ENCODE measurements at places on chromosomes 5 and 9. TPM values are rescaled to one million over a fixed set of nuclear protein-coding genes. Genes with fewer than 3 reads are reported as not detected.

ACOT12 gene
- 0.41 TPM for total RNA-seq

CDH18 gene
- total RNA-seq, result not detected

GRCh38 chr5:114176356-114176755, 185.5 kb upstream of the KCNN2 start:
- H3K4me1 ChIP-seq, result peaks cover 8% of the 10 kb centered on the region
- no peaks in the 10 kb centered on the region for H3K36me3 ChIP-seq
- H3K27ac ChIP-seq, result no peak overlapping the region

DNA sequence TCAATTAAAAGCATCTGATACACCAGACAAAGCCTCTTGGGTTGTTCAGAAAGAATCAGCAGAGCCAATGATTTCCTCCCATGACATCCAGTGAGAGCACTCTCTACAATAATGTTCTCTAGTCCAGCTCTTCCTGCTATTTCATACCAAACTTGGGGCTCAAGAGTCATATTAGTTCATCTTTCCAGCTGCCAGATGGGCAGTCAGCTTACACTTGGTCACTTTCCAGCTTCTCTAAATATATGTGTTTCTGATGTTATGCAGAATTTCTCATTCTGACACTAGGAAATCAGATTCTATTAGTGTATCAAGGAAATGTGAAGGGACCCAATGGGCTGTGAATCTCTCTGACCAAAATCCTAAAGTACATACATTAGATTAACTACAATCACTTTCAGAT, 148.9 kb downstream of the ENC1 start:
- H3K4me1 ChIP-seq, result no peaks in the 10 kb centered on the region
- no peak overlapping the region for H3K4me3 ChIP-seq
- no peak for DNase-seq
- no peaks in the 10 kb centered on the region for H3K36me3 ChIP-seq
- no peaks in the 10 kb centered on the region for H3K27me3 ChIP-seq
- H3K27ac ChIP-seq, result no peak overlapping the region

- no peaks in the 10 kb centered on the region for H3K4me1 ChIP-seq
- DNase-seq, result no peak
- H3K27ac ChIP-seq, result no peak overlapping the region
- no peaks in the 10 kb centered on the region for H3K36me3 ChIP-seq
Observed at GRCh38 chr5:30749971-30750370, 443.5 kb upstream of the CDH6 start.

All from sigmoid colon (tissue), 7 donors.